ENCODE measurements at places on chromosomes 5 and 9.

DNA sequence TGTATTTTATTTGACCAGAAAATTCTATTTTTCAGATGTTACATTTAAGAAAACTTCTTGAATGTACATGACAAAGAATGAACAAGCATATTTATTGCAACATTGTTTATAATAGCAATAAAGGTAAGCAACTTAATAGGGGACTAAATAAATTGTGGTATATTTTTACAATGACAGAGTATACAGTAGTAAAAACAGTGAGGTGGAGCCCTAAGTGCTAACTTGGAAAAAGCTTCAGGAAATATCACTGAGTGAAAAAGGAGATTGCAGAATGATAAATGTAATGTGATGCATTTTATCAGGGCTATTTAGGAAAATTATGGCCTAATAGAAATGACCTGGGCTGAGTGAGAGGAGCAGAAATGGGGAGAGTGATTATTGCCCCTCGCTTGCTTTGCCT lies 56.5 kb upstream of the SEMA6A start:
- DNase-seq, result no peak

DNA sequence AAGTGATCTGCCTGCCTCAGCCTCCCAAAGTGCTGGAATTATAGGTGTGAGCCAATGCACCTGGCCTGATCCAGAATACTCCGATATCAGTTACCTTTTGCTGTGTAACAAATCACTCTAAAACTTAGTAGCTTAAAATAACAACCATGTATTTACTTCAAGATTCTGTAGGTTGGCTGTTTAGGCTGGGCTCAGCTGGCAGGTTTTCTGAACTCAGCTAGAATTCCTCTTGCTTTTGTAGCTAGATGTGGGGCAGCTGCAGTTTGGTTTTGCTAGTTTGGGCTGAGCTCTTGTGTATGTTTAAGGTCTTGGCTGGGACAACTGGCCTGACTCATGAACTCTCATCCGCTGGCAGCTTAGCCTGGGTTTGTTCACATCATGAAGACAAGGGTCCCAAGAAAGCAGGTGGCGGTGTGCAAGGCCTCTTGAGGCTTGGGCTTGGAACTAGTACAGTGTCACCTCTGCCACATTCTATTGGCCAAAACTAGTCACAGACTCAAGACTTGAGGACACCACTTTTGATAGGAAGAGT lies 138.3 kb upstream of the SHB start:
- no peak for DNase-seq

DNA sequence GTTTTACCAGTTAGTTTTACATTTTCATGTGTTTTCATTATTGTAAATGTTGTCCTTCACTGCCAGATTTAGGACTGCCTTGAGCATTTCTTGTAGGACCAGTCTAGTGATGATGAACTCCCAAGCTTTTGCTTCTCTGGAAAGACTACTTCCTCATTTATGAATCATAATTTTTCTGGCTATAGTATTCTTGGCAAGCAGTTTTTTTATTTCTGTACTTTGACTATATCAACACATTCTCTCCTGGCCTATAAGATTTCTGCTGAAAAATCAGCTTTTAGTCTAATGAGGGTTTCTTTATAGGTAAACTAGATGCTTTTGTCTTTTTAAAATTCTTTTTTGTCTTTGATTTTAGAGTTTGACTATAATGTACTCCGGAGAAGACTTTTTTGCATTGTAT lies 256.8 kb upstream of the GRAMD2B start:
- DNase-seq, result no peak

DNA sequence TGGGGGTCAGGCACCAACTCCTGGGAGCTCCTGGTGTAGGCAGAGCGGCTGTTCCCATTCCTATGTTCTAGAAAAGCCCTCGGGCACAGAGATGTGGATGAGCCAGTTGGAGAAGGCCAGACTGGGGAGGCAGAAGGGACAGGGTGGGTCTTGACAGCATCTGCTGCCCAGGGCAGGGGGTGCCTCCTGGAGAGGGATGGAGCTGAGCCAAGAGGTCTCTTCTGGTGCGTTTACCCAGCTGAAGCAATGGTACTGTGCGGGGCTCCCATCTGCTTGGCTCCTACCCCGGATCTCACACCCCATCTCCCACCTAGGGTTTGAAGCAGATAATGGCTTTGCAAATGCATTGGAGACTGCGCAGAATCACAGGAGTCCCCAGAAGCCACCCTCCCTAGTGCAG lies 41.3 kb downstream of the SHB start:
- DNase-seq, result peak; percentile 93

DNA sequence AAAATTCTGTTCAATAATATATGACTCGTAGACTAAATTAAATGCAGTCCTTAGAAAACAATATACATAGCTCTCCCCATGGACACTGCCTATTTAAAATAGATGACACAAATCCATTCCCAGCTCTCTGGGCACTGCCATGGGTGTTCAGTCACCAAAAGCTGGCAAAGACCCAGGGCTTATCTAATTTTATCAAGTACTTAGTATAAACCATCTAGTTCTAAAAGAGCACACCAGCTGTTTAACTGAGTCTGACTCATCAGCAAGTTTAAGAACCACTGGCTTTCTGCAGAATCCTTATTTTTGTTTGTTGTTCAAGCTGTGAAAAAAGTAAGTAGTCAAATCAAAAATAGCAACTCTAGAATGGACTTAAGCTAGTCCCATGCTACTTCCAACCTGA lies 107.6 kb downstream of the PLPP1 start:
- DNase-seq, result peak; percentile 63

DNA sequence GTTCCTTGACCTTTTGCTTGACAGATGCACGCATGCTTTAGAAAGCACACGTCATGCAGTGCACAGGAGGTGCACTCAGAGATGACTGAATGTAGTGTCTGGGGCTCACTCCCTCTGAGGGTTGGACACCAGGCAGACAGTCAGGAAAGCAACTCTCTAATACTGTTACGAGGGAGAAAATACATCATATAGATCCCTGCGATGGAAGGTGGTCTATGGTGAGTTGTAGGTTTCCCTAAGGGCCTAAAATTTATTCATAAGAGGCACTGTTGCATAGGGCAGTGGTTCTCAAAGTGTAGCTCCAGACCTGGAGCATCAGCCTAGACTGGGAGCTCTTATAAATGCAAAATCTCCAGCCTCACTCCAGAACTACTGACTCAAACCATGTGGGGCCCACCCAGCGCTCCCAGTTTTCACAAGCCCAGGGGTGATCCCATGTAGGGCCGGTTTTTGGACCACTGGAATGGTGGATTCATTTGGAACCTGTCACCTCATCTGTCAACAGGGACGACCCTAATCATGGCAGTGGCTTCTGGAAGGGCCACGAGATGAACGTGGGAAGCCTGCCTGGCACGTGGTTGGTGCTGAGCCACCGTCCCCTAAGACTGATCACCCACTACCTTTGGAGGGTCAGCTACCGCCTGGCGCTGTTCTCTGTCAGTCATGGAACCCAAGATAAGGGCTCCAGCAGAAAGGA lies 16.8 kb upstream of the PHF19 start:
- DNase-seq, result peak; percentile 18

- DNase-seq, result peak; percentile 56
These were observed 71.5 kb downstream of the DAP start for GRCh38 chr5:10689391-10690081.

DNA sequence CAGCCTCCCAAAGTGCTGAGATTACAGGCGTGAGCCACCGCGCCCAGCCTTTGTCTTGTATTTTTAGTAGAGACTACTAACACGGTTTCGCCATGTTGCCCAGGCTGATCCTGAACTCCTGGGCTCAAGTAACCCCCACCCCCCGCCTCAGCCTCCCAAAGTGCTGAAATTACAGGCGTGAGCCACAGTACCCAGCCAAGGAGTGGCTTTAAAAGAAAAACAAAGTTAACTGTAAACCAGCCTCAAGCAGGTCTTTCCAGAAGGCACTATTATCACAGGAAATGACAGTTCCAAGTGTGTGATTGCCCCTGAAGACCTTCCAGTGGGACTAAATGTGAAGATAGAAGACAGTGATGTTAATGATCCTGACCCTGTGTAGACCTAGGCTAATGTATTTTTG lies 31.1 kb downstream of the SIL1 start:
- no peak for DNase-seq

GRCh38 chr5:38022631-38023030 lies 182.8 kb upstream of the GDNF start:
- DNase-seq, result no peak

GRCh38 chr5:173726846-173727557 lies 110.6 kb upstream of the BOD1 start:
- no peak for DNase-seq

DNA sequence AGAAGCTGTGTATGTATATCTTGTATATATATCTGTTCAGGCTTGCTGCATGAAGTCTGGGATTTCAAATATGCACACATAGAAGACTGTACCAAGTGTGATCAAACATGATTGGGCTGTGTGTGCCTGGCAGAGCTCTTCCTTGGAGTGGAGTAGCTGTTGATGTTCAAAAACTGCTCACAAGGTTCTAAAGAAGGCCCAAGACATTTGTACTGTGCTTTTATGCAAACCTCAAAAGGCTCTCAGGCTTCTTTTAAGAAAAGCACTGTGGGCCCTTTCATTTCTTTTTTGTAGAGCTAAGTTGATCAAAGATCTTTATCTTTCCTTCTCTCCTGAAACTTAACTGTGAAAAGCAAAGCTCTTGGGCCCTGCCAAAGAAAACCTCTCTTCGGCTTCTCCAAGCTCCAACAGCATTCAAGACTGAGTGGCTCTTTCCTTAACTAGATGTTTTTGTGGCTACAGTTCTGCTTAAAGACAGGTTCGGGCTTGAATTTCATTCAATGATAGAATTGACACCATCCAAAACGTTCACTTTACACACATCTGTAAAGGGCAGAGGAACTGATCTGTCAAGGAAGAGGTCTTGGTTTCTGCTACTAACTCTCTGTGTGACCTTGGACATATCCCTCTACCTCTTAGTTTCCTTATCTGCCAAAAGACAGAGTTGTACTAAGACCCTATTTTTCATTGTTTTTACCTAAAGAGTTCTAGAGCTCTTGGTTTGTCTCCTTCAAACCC lies 105.8 kb upstream of the IL6ST start:
- no peak for DNase-seq

DNA sequence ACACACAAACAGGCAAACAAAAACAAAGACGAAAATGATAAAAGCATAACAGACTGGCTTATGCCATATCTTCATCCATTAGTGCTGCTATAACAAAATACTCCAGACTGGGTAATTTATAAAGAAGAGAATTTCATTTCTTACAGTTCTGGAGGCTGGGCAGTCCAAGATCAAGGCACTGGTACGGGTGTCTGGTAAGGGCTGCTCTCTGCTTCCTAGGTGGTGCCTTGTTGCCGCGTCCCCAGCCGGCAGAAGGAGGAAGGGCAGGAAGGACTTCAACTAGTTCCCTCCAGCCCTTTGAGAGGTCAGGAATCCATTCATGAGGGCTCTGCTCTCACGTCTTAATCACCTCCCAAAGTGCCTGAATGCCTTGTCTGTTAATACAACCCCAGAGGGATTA lies 122.6 kb downstream of the BOD1 start:
- no peak for DNase-seq

- peak; percentile 22 for DNase-seq
These were observed 38.0 kb upstream of the TENT2 start for GRCh38 chr5:79573983-79574890.

GRCh38 chr5:139271201-139272027 lies 22.1 kb upstream of the MATR3 start:
- DNase-seq, result peak; percentile 44

DNA sequence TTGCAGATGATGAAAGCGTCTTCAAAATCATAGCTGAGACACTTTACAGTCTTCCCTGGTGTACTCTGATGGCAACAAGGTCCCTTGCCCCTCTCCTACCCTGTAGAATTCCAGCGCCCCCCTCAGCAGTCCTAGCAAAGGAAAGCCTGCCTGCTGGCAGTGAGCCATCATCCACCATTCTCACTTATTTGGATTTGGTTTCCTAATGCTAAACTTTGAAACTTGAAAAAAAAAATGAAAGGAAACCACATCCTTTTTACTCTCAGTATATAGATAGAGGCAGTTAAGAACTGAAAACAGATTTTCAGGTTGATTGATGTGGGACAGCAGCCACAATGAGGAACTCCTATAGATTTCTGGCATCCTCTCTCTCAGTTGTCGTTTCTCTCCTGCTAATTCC lies at the start of gene GZMA:
GZMA (plus strand) TSS at position 299 of the 400 bp plus-strand sequence; CDS start at position 336, 37 bp downstream.
- DNase-seq, result no peak

GRCh38 chr5:19608444-19609002 lies 379.5 kb downstream of the CDH18 start:
- DNase-seq, result peak; percentile 69

- DNase-seq, result peak; percentile 74
These were observed 2.7 kb downstream of the CCL27 start for GRCh38 chr9:34659592-34660253.

DNA sequence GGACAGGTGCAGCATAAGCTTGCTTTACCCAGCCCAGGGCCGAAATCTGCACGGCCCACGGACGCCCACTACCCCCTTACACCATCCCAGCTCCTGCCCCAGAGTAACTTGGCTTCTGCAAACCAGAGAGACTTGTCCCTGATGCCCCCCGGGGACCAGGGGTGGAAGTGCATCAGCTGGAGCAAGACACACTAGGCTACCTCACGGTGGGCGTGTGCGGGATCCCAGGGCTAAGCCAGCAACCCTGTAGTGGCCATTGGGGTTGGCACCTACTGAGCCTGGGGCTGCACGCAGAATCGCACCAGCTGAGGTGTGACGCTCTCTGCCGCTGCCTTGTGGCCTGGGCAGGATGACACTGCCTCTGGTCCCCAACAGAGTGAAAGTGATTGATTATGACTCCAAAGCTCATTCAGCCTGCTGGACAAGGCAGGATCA lies 6.1 kb upstream of the ZNF79 start:
- peak; percentile 50 for DNase-seq

- no peak for DNase-seq
These were observed 622.6 kb downstream of the CCDC171 start for GRCh38 chr9:16175461-16175860.

- no peak for DNase-seq
These were observed 4.2 kb downstream of the BARX1 start for GRCh38 chr9:93950619-93951601.

DNA sequence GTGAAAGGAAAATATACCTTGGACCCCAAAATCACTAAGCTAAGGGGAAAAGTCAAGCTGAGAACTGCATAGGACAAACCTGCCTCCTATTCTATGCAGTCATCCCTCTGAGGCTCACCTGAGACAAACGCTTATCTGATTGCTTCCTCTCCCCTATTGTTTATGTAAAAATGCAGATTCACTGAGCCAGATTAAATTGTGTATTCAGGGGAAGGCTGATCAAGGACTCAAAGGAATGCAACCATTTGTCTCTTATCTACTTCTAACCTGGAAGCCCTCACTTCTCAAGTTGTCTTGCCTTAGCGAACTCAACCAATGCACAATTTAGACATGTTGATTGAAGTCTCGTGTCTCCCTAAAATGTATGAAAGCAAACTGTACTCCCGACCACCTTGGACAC lies 13.3 kb downstream of the SPARC start:
- no peak for DNase-seq

All from NCI-H69 (cell line).